Substantia nigra (tissue), 51 donors: ENCODE measurements at places on chromosomes 6 and 20.

GRCh38 chr6:156647991-156648390 is 129.2 kb upstream of the ARID1B start:
- no peak for DNase-seq

DNA sequence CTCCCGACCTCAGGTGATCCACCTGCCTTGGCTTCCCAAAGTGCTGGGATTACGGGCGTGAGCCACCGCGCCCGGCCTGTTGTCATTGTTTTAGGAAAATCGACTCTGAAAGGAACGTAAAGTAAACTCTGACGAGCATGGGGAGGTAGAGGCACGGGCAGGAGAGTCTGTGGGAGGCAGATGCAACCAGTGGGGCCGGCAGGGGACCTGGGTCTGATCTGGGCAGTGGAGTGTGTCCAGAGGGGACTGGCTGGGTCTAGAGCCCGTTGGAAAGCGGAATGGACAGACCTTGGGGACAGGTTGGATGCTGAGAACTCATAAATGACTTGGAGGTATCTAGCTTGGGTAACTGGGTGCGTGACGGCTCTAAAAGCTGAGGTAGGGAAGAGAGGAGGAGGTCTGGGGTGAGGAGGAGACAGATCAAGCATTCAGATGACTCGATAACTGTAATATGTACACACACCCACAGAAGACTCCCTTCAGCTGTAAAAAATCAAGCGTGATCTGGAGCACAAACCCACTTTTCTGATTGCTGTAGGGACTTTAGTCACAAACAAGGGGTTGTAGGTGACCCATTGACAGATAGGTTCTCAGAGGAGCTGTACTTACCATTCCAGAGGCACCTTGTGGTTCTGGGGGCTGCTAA is 22.4 kb downstream of the MANBAL start:
- no peak for DNase-seq

- no peak for DNase-seq
Measured at GRCh38 chr6:111515259-111515658, 32.2 kb upstream of the REV3L start.

GRCh38 chr6:43766500-43766853 is 3.5 kb upstream of the VEGFA start:
- no peak for DNase-seq

GRCh38 chr20:48826069-48826468 is 1.7 kb downstream of the PREX1 start:
- no peak for DNase-seq

DNA sequence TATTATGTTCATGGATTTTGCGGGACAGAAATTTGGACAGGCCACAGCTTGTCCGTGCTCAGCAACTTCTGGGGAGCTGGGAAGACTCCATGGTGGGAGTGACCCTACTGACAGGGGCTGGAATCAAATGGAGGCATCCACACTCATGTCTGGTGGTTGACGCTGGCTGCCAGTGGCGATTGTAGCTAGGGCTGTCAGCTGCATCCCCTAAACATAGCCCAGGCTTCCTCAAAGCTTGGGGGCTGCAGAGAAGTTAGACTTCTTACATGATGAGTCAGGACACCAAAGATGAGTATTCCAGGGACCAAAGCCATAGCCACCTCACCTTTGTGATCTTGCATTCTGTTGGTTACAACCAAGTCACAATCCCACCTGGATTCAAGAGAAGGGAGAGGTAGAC is 18.4 kb upstream of the FAM50B start:
- no peak for DNase-seq

GRCh38 chr20:38072898-38073297 is 39.4 kb downstream of the RPRD1B start:
- DNase-seq = no peak

- DNase-seq = no peak
Measured at GRCh38 chr6:154258064-154258757, 98.4 kb downstream of the IPCEF1 start.

- no peak for DNase-seq
Measured at GRCh38 chr6:157438611-157439111, 57.7 kb downstream of the ZDHHC14 start.

DNA sequence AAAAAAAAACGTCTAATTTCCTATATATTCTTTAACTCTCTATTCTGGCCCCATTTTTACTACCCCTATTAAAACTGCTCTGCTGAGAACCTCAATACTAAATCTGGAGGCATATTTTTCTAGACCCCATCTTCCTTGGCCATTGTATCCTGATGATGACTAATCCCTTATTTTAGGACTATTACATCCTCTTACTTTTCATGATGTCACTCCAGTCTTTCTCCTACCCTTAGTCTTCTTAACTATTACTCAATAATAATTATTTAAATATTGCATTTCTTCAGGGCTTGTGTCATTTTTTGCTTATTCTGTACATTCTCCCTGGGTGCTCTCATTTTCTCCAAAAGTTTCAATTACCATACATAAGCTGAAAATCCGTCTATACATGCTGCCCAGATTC is 6.4 kb downstream of the FBXO30 start:
- DNase-seq = no peak

- peak; percentile 29 for DNase-seq
Measured at GRCh38 chr20:64077094-64077493, 2.2 kb downstream of the RGS19 start.

DNA sequence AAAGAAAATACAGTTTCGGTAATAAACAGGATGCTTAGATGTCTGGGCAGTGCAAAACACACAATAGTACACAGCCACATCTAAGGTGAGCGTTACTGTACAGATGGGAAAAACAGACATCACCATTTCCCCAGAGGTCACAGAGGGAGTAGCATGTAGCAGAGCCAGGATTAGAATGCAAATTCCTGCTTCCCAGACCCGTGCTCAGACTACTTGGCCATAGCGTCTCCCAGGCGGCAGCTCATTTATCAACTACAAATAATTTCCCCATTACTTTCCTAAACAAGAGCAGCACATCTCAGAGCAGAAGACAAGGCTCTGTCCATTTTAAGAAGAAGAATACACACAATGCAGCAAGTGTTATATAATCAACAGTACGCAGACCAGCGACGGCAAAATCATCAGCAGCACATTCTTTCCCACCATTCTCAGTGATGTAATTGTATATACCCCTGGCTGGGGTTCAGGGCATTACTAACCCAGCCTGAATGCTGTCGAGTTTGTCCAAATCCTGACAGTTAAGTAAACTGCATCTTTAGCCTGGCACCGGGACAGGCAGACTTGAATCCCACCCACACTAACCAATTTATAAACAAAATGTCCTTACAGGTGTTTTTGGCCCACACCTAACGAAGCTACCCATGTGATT is 61.9 kb downstream of the CNKSR3 start:
- DNase-seq = no peak

DNA sequence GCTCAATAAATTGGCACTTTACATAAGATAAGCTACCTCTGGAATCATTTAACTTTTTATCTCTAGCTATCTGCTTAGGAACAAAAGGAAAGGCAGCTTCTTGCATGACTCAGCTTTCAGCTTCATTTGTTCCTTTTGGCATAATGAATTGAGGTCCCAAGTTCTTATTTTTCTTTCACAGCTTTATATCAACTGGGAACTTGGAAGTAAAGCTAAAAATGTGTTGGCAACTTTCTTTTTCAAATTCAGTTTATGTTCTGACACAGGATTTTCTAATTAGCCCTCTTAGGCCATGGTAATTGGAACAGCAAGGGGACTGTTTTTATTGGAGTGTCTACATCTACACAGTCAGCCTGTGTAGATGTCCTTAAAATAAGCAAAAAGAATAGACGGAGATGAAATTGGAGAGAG is 55.2 kb upstream of the MRAP2 start:
- no peak for DNase-seq

DNA sequence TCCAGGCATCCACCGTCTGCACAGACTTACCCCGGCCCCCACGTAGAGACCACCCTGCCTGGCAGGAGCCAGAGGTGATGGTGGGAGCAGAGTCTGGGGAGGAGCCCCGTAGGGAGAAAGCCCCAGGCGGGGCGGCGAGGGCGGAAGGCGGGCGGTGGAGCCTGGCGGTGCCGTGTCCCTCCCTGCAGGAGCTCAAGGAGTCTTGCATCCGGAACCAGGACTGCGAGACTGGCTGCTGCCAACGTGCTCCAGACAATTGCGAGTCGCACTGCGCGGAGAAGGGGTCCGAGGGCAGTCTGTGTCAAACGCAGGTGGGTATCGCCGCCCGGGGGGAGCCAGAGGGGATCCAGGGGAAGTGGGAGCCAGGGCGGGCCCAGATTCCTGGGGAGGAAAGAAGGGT is 6.0 kb downstream of the CLPSL1 start:
- no peak for DNase-seq
